ENCODE measurements at places on chromosomes 7 and 10. TPM values are rescaled to one million over a fixed set of nuclear protein-coding genes. Genes with fewer than 3 reads are reported as not detected.

LRCH4 gene
- total RNA-seq, result 9.0 TPM

CCL26 gene
- 1.4 TPM for total RNA-seq

ZC3HAV1 gene
- total RNA-seq, result 17.7 TPM

SRGN gene
- 47.3 TPM for total RNA-seq

CPN1 gene
- not detected for total RNA-seq
